ENCODE measurements at places on chromosomes 16 and 17.

- DNase-seq = no peak
These were observed 4.9 kb downstream of the WSCD1 start for GRCh38 chr17:6075050-6075449.

GRCh38 chr17:47959825-47960655 lies 2.4 kb upstream of the PRR15L start:
- DNase-seq = no peak

DNA sequence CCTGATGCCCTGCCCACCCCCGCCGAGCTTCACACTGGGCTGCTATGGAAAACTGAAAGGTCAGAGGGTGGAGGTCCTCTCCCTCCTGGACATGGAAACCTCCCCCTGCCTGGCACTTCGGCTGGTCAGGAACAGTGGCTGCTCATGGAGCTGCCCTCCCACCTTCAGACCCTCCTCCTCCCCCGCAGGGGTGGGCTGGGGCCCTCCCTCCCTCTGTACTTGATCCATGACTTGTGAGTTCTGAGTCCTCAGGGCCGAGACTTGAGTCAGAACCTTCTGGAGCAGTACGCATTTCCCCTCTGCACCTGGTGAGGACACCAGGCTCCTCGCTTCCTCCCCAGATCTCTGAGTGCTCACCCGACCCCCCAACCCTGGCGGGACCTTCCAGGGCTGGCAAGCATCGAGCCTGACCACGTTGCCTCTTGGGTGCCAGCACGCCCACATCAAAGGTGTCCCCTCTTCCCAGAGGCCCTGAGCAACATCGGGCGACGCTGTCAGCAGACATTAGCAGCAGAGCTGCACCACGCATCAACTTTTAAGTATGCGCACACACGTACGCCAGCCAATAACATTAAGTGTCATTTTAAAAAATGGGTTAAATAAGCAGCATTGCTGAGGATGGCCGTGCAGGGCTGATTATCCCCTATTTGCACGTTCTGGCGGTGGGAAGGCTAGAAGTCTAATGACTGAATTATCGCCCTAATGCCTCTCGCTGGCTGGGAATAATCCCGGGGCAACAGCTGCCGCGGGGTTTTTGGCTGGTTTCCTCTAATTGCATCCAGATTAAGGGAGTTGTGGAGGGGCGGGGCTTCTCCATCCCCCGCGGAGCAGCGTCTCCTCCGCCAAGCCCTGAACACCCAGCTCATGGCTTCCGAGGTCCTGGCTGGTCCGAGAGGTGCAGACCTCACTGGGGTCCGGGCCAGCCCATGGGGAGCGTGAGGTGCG lies 98.0 kb downstream of the TBC1D16 start:
- no peak for DNase-seq

DNA sequence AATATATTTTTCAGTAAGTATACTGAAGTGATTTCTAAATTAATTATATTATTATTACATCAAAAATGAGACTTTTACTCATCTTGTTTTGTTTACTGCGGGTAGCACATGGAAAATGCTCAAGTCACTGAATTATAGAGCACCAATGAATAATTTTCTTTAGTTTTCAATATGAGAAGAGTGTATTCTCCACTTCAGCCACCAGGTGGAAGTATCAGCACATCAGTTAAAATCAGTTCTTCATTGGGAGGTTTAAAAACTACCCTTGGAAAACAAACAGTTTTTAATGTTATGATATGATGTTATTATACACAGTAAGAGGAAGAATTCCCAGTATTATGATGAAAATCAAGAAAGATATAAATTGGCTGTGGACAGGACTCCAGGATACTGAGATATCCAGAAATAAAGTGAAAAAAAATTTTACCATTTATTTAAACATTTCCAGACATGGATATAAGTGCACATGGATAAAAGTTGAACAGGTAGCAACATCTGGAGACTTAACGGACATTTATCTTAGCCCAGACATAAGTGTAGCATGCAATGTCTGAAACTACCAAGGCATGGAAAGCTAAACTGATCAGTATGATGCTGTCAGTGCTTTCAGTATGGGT lies 467.3 kb downstream of the KCNJ2 start:
- peak; percentile 37 for DNase-seq

DNA sequence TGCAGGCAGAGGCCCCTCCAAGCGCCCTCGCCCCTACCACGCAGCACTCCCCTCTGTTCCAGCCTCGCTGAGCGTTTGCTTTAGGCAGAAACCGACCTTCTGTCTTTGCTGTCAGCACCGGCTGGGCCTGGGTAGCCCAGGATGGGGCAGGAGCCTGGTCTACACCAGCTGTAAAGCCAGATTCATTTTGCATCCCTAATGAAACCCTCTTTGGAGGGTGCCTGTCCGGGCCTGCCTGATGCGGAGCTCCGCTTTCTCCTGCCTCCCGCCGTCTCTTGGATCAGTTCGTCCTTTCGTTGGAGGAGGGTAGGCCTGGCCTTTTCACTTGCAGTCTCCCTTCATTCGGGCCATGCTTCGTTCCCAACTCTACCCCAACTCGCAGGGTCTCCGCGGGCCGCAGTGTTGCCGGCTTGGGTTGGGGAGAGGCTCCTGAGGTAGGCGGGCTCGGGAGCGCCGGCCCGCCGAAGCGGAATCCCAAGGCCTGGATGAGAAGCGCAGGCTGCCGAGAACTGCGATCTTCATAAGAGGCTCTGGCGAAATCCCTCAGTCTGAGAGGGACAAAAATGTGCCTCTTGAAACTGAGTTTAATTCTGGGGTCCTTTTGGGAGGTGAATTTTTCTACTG lies 4.8 kb upstream of the HOXB8 start:
- no peak for DNase-seq

DNA sequence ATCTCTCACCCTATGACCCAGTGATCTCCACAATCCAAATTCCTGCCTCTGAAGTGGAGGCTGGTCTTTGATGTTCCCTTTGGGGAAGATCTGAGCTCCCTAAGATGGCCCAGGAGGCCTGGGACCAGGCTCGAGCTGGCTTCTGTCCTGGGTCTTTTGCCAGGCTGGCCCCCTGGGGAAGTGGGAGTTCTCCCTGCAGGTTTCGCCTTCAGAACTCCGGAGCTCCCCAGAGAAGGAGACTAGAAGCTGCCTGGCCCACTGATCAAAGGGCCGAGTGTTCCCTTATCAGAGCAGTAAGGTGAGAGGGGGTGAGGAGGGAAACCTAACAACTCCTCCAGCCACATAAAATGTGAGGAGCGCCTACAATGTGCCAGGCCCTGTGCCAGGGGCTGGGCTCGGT lies 147.1 kb downstream of the IRF8 start:
- no peak for DNase-seq
